Iris pigment epithelial cell (primary cell): ENCODE measurements at places on chromosomes 11 and 22.

- peak; percentile 71 for DNase-seq
These were observed 10.0 kb upstream of the MMP1 start for GRCh38 chr11:102807921-102808320.

GRCh38 chr22:30860176-30861105, 108.1 kb downstream of the MORC2 start:
- no peak for DNase-seq

DNA sequence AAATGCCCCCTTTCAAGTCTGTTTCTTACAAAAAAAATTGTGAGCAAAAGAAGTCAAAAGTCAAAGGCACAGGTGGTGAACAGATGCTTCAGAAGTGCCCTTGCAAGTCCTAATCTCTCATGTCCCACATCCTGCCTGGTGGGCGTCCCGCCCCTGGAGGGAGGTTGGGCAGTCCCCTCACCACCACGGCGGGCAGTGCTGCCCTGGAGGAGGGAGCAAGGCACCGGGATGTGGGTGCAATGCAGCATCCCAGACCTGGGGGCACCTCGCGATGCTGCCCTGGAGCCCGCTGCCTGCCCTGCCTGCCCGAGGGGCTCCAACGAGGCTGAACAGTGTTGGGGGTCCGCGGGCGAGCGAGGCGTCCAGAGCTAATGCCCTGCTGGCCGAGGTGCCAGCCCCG, 15.9 kb downstream of the MRGPRG start:
- DNase-seq = no peak

DNA sequence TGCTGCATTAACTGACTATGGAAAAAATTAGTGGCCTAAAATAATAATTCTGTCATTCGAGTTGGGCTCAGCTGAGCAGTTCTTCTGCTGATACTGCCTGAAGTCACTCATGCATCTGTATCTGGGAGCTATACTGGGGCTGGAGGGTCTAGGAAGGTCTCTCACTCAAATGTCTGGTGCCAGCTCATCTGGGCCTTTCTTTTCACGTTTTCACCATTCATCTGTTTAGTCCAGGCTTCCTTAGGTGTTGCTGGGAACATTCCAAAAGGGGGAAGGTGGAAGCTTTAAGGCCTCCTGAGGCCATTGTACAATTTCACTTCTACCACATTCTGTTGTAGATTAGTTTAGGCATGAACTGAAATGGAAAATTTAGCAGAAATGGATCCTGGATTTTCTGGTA, 28.0 kb downstream of the YAP1 start:
- no peak for DNase-seq

GRCh38 chr11:65880844-65881421, 1.3 kb downstream of the CTSW start:
- no peak for DNase-seq

GRCh38 chr11:134024420-134025081, 44.3 kb upstream of the JAM3 start:
- peak; percentile 14 for DNase-seq

GRCh38 chr22:27394806-27395404, 406.7 kb downstream of the MN1 start:
- no peak for DNase-seq

GRCh38 chr22:37455896-37456295, 28.6 kb upstream of the ELFN2 start:
- DNase-seq = peak; percentile 14

- DNase-seq = no peak
These were observed 17.7 kb upstream of the MICAL2 start for GRCh38 chr11:12092714-12093113.

DNA sequence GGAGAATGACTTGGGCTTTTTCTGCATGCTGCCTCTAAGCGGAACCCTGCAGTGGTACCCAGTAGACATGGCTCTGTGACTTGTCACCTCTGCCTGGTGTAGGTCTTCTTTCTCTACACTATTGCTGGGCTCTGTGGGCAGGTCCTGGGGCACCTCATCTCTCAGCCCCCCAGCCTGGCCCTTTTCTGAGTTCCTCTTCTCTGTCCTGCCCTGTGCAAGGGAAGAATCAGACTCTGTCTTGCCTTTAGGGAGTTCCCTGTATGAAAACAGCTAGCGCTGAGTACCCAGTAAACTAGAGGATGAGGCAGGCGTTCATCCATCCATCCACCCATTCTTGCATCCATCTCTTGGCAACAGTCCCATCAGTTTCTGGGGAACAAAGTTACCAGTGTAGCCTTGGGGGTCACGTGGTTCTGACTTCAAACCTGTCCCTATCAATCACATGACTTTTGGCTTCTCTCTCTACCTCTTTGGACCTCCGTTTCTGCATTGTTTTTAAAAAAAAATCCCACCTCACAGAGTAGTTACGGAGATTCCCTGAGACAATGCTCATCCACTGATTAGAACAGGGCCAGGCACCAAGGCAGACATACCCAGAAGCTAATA, 86.4 kb upstream of the WNT11 start:
- no peak for DNase-seq

DNA sequence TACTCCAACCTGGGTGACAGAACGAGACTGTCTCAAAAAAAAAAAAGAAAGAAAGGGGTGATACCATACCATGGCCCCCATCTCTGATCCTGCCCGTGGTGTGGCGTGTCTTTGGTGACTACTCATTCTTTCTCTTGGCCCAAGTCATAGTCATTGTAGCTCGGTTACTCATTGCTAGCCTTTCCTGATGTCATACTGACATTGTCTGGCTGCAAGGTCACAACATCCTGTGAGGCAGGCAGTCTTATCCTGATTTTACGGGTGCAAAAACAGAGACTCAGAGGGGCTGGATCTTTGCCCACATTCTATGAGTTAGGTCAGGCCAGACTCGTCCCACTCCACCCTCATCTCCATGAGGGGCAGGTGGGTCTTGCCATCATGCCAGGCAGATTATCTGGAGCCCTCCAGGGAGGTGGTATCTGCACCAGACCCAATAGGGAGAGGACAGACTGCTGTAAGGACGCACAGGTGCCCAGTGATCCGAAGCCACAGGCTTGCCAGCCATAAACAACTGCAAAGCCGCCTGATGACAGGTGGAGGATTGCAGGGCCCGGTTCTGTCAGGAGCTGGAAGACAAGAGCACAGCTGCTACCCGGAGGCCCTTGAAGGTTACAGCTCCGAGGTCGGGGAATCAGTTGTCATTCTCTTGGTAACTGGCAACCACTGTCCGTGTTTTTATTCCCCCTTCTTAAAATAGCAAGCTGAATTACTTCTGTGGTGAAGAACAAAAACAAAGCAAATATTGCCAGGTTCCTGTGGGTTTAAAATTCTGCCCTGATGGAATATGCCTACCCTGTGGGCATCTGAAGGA, 13.8 kb downstream of the TOM1 start:
- DNase-seq = peak; percentile 82

GRCh38 chr11:134170919-134171281, 52.9 kb downstream of the NCAPD3 start:
- peak; percentile 35 for DNase-seq

GRCh38 chr11:121606354-121606753, 153.6 kb upstream of the SORL1-AS1 start:
- no peak for DNase-seq

GRCh38 chr11:86726118-86726753, 53.8 kb upstream of the ME3 start:
- DNase-seq = peak; percentile 69

- DNase-seq = peak; percentile 21
These were observed 34.7 kb downstream of the LDHAL6A start for GRCh38 chr11:18490319-18490718.

DNA sequence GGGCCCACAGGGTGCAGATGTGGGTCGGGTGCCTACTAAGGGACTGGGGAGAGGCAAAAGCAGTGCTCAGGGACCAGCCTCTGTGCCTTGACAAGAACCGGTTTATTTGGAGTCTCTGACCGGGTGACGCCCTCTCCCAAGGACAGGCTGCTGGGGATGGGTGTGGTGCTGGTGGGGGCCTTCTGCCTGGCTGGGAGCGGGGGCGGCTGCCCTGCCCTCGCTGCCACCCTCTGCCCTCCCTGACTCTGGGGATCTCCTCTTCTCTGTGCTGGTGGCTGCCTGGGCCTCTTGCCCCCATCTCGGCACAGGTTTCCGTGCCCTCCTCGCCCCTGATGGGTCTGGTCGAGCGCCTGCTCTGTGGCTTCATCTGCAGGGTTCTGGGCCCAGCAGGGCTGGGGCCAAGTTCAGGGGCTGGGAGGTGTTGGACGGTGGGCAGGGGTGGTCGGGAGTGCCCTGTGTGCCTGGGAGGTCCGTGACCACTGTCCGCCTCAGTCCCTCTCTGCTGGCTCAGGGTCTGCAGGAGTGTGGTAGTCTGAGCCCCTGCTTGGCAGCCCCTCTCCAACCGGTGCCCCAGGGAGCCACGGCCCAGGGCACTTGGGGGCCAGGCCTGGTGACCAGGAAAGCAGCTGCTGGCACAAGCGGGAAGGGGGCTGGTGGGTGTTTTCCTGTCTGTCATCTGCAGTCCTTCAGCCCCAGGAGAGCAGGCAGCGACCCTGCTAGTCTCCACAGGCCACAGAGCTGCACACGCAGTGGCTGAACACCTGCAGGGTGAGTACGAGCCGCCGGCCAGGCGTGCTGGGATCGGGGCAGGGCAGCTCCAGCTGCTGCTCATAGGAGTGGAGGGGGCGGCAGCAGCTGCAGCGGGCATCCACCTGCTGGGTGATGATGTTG, 23.5 kb downstream of the MUC6 start:
- no peak for DNase-seq

DNA sequence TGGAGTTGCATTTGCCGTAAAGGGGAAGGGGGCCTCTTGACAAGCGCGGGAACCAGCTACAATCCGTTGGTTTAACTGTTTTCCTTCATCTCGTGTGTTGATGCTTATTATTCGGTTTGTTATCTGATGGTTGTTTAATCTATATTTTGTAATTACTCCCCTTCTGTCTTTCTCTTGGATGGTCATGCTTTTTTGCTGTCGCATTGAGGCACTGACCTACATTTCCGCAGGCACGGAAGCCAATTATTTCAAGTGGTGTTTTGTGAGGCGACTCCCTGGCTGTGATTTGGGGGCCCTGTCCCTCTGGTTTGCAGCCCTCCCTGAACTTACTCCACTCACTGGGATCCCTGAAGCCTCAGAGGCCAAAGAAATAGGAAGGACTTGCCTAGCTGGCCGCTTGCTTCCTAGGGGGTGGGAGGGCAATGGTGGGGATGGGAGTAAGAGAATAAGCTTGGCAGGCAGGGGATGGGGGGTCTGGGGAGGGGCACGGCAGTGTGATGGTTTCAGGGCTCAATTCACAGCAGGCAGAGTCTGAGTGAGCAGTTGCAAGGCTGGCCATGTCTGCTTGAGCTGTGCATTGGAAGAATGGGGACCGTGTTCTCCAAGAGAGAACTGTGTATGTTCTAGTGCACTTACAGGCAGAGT, 165.8 kb upstream of the B3GAT1 start:
- DNase-seq = no peak

- DNase-seq = no peak
These were observed 1.5 kb downstream of the GLB1L2 start for GRCh38 chr11:134333312-134333711.

DNA sequence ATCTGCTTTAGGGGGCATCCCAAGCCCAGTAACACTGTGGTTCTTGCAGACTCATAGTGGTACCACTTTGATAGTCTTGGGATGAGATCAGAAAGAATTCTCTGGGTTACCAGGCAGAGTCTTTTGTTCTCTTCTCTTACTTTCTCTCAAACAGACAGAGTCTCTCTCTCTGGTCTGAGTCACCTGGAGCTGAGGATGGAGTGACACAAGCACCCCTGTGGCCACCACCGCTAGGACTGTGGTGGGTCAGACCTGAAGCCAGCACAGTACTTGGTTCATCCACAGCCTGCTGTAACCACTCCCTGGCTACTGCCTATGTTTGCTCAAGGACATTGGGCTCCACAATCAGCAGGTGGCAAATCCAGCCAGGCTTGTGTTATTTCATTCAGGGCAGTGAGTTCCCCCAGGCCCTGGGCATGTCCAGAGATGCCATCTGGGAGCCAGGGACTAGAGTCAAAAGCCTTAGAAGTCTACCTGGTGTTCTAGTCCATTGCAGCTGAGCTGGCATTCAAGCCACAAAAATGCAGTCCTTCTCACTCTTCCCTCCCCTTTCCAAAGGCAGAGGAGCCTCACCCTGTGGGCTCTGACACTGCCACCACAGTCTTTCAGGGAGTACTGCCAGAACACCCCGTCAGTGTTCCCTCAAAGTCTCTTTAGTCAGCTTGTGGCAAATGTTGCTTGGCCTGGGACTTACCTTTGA, 29.9 kb downstream of the ENDOD1 start:
- DNase-seq = no peak

GRCh38 chr11:65857500-65857852, 504 bp downstream of the CFL1 start:
- DNase-seq = no peak

GRCh38 chr11:109864151-109864661, 229.0 kb upstream of the ZC3H12C start:
- DNase-seq = peak; percentile 24

- no peak for DNase-seq
These were observed 230.6 kb upstream of the PDGFD start for GRCh38 chr11:104394508-104394907.
